Stimulated activated CD8-positive, alpha-beta memory T cell treated with anti-CD3 and anti-CD28 coated beads, Interleukin-7, amount 100 ng/mL, for 4 hours (primary cell): ENCODE measurements at places on chromosomes 16 and 17.
A peak's percentile ranks its signal among the peaks of the same experiment; 100 is the strongest.

DNA sequence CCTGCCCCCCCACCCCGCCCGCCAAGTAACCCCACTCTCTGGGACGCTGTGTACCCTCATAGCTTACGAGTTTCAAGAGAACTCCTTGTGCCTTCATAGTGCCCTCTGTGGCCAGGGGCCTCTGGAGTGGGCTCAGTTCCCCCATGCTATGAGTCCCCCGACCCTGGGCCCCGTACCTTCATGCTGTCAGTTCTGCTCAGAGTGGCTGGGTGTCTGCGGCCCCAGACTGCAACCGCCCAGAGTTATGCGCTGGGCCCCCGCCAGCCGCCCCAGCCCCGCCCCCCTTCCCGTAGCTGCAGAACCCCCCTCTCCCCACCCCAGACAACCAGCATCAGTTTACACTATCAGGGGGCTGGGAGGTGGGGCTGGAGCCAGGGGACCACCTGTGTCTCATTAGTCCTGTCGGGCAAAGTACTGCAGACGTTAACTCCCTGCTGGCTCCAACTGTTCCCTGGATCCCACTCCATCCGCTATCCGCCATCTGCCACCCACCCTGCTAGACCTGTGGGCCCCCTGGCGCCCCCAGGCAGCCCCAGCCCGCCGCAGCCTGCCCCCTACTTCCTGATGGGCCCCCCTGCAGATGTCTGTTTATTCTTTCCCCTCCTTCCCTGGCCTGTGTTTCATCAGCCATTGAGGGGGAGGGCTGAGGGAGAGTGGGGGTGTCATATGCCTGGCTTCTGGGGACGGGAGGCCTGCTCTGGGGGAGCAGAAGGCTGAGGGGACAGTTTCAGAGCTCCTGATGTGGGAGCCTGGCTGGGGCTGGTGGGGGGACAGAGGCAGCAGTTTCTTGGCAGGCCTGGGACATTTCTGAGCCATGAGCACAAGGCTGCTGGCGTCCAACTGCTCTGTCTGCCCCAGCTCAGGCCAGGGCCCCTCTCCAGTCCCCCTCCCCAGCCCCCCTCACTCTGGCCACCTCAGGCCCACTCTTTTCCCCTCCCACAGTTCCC, at the start of gene MFAP4:
Gene MFAP4 (minus strand): TSS at position 217 of the 947 bp plus-strand sequence. CDS start 35 bp downstream, at position 182.
- no peak for DNase-seq

GRCh38 chr16:67158637-67159600, 790 bp downstream of the TRADD start:
- peak; percentile 74 for DNase-seq

DNA sequence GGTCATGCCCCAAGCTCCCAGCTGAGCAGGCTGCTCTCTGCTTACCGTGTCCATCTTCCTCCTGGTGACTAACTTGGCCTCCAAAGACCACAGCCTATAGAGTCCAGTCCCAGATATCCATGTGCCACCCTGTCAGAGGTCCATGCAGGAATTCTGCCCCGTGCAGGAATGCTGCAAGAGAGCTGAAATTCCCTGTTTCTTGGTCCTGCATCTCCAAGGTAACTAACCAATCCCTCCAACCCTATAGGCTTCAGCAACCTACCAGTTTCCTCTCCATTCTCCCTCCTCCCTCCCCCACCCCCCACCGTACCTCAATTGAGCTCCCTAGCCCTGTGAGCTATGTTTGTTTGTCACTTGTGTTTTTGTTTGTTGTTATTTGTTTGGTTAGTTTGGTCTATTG, 9.6 kb upstream of the MKS1 start:
- no peak for DNase-seq

- no peak for DNase-seq
Measured at GRCh38 chr16:3012246-3012645, 477 bp upstream of the CLDN9 start.

- DNase-seq = no peak
Measured at GRCh38 chr17:1108478-1108764, 71.4 kb downstream of the ABR start.

DNA sequence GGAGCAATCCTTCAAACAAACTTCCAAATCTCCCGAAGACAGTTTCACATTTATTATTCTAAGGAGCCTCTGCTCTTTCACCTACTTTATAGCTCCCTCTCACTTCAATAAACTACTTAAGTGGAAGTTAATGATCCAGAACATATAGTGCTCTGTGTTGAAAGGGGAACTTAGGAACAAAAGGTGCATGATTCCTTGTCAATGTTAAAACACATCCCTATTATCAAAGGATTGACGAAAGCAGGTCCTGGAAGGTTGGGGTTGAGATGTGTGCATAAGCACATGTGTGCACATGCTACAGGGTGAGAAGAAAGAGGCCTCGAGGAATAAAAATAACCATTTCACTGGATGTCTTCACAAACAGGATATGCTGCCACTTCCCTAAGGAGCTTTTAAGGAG, 170.3 kb downstream of the SLC39A11 start:
- DNase-seq = no peak

DNA sequence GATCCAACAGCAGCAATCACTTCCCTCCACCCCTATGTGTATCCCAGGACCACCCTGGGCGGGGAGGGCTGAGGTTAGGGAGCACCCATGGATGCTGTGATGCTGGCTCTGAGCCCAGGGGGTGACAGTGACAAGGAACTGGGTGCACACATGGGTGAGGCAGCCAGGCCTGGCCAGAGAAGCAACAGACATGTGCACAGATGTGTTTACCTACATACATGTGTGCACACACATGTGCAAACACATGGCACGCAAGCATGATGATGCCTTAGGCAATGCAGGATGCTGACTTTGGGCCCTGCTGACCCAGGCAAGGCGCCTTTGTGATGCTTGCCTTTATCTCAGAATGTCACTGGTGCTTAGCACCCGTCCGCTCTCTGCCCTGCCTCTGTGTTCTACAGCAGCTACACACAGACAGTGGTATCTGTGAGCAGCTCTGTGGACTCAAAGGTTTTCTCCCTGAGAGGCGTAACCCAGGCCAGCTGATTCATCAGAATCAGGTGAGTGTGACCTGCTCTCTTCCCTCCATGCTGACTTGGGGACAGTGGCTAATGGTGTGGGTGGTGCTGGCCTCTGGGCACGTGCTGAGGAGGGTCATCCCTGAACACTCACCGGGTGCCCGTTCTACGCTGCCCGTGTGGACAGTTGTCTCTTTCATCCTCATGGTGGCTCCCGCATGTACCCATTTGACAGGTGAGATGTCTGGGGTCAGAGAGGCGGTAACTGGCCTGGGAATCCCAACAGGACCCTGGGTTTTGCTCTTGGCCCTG, 38.5 kb upstream of the KSR1 start:
- no peak for DNase-seq

DNA sequence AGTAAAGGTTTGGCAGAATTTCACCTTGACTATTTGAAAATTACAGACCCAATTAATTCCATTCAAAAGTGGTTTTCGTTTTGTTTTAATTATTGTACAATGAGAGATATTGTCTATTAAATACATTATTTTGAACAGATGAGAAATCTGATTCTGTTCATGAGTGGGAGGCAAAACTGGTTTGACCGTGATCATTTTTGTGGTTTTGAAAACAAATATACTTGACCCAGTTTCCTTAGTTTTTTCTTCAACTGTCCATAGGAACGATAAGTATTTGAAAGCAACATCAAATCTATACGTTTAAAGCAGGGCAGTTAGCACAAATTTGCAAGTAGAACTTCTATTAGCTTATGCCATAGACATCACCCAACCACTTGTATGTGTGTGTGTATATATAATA, 72.6 kb downstream of the CDK12 start:
- DNase-seq = no peak

DNA sequence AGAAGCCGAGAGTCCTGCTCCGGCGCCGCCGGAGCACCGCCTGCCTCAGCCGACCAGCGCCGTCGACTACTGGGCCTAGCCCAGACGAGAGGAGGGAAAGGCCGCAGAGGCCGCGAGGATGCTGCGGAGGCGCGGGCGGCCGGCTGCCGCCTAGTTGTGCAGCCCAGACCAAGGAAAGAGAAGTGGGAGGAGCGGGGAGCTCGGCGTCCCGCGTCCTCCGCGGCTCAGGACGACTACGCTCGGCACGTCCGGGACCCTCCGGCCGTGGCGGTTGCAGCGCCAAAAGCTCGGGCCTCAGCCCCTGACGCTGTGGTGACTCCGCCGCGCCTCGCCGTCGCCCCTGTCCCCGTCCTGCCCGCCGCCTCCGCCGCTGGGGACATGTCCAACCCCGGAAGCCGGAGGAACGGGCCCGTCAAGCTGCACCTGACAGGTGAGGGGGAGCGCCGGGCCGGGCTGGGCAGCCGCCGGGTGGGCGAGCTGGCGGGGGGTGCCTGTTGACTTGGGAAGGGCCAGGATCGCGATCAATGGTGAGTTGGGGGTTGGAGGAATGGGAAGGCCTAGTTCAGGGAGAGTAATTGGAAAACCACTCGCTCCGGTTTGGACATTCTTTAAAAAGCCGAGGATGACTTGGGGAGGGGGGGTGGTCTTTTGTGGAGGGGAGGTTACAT, 37.7 kb downstream of the RNF135 start:
- DNase-seq = peak; percentile 21

DNA sequence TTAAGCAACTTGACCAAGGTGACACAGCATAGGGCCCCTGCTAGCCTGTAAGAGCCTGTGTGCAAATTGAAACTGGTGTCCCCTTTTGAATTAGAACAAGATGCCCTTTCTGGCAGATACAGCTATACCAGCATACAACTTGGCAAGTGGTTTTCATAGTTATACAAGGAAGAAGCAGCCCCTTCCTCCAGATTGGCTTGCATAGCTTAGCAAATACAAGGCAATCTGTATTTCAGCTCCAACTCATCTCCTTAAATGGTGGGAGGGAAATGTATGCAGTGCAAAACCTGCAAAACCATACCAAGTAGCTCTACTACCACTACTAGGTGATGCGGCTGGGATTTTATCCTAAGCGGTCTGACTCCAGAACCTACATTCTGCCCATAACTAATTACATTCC, 427.1 kb downstream of the HAPSTR1 start:
- no peak for DNase-seq

GRCh38 chr17:66791347-66791746, 43.6 kb upstream of the CACNG5 start:
- DNase-seq = no peak
